Pulmonary artery endothelial cell (primary cell): ENCODE measurements at places on chromosomes 5 and 9. TPM values are rescaled to one million over a fixed set of nuclear protein-coding genes. Genes with fewer than 3 reads are reported as not detected.
A peak's percentile ranks its signal among the peaks of the same experiment; 100 is the strongest.

GRCh38 chr9:115235221-115235620, 117.3 kb upstream of the TNC start:
- no peak for DNase-seq

- DNase-seq, result no peak
These were observed 214.4 kb upstream of the ELL2 start for GRCh38 chr5:96176022-96176421.

DNA sequence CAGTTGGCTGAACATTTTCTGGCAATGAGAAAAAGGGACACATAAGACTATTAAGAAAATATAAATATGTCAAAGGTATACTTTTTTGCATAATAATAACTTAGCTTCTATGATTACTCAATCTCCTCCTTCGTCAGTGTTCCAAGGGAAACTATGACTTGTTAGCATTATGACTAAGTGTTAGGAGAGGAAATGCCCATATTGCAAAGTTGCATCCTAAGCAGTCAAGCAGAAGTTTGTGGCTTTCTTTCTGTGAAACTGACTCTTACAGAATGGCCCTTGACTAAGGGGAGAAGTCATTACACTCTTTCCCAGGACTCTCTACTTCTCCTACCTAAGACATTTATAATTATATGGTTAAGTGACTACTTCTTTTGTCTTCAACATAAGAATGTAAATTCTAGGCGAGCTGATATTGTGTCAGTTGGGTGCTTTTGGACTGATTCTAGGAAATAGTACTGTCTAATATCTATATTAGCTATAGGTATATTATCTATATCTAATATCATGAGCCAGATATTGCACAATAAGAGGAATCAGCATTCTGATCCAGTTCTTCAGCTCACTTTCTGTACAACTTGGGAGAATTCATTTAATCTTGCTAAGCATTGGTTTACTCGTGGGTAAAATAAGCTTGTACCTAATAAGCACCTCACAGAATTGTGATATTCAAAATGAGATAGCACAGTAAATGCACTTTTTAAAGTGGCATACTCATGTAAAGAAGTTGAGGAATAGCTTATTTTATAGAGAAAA, 16.4 kb upstream of the SPINK6 start:
- DNase-seq, result peak; percentile 69

The EIF4E1B gene
- total RNA-seq, result not detected in 2 replicates

The ST8SIA4 gene
- 1.1 and 3.2 TPM in 2 replicates for total RNA-seq

The KLF4 gene
- total RNA-seq, result 1.1 and 1.6 TPM in 2 replicates

The MOB3B gene
- total RNA-seq, result 0.07 TPM in 2 replicates
